ENCODE measurements at places on chromosomes 1 and 21.

- no peak for DNase-seq
Observed at GRCh38 chr1:228081144-228081543, 1.4 kb upstream of the ARF1 start.

GRCh38 chr1:110390692-110391245 lies at the start of gene SLC16A4:
Gene SLC16A4, minus strand, starts transcription at chr1:110391026. Its CDS starts 1,703 bp downstream, at chr1:110389323.
- no peak for DNase-seq

GRCh38 chr1:118504867-118505266 lies 319.8 kb upstream of the SPAG17 start:
- DNase-seq = no peak

DNA sequence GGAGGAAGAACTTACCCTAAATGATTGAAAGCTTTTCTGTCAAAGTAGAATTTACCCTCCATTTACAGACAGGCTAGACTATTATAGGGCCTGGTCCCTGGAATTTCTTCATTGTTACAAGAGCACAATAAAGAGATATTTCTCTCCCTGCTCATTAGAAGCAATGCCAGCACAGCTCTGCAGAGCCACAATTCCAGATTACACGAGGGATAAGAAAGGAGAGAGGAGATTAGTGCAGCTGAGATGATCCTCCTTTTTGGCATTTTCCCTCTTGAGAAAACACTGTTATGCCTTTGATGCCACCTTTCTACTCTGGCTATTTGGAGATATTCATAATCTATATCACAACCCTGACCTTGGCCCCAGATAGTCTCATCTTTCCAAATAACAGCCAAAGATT lies 1119.5 kb upstream of the TMPRSS15 start:
- no peak for DNase-seq

DNA sequence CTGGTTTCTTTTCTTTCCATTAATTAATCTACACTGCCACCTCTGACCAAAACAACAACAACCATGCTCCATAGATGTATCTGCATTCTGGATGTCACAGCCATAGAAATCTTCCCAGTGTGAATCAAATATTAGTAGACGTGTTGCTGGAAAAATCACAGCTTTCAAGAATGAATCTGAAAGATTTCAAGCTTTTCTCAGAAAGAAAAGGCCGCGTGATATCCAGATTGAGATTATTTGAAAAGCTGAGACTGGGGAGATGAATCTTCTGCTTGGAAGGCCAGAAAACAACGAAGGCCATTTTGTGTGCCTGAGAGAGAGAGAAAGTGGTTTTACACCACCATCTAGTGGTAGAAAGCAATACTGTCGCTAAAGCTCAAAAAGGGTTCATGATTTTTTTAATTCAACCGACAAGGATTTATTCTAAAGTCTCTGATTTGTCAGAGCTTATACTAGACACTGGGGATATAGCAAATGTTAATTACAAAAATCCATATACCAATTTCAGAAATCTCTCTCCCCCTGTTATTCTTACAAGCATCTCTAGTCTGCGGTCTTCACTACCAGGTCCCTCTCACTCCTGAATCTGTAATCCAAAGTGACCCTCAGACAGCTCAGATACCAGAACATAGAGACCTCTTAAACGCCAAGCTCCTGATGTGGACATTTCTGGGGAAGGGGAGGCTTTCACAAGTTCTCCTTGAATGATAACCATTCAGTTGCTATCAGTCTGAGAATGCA lies 87.5 kb upstream of the SGIP1 start:
- DNase-seq = no peak
